Fibroblast of skin of left biceps (primary cell): ENCODE measurements at places on chromosomes 2 and 18.

GRCh38 chr2:176088048-176088936 is 4.2 kb upstream of the HOXD13 start:
- no peak for DNase-seq

DNA sequence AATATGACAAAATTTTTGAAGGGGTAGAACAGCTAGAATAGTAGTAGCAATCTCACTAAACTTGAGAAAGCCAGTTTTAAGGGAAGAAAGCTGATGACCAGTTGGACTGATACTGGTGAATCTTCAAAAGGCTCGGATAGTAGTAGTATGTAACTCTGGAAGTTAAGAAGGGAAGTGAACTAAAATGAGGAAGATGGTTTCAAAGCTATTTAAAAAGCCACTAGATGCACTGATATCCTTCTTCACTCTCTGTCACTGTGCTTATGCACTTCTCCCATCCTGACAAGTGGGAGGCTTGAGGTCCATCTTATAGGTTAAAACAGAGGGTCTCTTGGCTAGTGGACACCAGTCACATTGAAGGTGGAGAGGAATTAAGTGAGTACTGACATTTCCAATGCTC is 141.1 kb downstream of the NCOA1 start:
- DNase-seq = no peak

GRCh38 chr2:160472839-160473251 is 20.8 kb downstream of the RBMS1 start:
- no peak for DNase-seq

DNA sequence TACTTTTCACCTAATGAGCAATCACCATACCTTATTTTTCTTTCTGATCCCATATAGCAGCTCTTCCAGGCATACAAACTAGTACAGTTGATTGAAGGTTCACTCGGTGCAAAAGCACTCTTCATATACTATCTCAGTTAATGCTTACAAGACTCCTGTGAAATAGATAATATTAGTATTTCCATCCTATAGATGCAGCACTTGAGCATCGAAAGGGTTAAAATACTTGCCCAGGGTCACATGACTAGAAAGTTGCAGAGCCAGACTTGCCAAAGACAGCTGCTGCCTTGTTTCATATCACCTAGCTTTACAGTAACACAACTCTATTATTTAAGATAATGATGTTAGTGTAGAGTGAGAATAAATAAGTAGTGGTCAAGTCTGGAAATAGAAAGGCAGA is 466.0 kb upstream of the TNP1 start:
- DNase-seq = no peak

GRCh38 chr2:138602166-138602460 is 100.5 kb downstream of the SPOPL start:
- DNase-seq = no peak

DNA sequence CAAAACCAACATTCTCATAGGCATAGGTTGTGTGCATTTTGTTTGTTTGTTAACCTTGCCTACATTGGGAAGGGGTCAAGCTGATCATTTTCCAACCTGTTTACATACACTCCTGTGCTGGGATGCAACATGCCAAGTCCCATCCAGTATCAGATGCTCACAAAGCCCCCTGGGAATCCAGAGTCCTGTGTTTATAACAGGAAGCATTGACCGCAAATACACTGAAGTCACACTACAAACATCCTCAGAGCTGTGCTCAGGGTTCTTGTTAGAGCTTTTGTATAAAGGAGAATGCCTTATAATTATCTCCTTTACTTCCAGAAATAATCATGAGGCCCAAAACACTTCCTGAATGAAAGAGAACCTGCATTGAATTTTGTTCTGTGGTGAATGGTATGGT is 488.7 kb upstream of the TCF4 start:
- DNase-seq = no peak

DNA sequence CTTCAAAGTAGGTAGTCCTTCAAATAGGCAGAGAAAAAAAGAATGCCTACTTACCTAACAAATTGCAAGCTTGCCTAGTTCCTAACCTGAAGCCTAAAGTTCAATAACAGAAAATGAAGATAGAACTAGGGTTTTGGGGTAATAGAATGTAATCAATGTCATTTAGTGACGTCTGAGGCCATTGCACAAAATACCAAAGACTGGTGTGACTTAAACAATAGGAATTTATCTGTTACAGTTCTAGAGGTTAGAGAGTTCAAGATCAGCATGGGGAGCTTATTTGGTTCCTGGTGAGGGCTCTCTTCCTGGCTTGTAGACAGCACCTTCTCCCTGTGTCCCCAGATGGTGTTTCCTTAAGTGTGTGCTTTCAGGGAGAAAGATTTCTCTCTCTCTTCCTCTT is 4.7 kb upstream of the NPC1 start:
- DNase-seq = no peak

- no peak for DNase-seq
These were observed 361.6 kb downstream of the MYCN start for GRCh38 chr2:16301961-16302360.

DNA sequence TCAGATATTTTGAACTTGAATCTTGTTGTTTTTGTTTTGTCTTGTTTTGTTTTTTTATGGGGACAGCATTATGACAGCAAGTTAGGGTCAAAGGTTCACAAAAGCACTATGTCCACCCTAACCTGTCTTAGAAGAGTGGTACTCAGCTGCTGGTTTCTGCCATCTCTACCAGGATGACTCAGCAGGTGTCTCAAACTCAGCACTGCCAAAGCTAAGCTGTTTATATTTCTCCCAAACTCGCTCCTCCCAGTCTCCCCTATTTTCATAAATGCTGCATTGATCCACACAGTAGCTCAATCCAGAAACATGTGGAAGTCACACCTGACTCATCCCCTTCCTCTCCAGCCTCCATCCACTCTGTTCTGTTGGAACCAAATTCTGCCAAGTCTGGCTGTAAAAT is 134.9 kb downstream of the ZBTB7C start:
- DNase-seq = no peak

DNA sequence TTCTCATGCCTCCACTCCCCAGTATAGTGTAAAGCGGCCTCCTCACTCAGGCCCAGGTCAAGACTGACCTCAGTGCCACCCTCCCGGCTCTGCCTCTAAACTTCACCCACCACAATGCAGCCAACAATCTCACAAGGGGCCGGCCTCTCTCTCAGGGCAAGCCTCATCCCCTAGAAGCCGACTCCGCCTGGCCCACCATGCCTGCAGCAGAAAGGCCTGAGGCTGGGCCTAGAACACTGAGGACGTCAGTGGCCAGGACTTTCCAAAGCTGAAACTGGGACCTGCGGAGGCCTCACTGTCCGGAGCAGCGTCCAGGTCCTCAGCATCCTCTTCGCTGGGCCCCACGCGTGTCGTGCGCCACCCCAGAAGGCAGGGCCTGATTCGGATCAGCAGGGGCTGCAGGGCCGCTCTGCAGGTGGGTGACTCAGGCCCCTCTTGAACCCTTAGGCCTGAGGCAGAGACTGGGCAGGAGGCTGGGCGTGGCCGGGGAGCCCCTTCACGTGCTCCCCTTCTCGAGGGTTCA is 52.9 kb downstream of the PKDCC start:
- no peak for DNase-seq

DNA sequence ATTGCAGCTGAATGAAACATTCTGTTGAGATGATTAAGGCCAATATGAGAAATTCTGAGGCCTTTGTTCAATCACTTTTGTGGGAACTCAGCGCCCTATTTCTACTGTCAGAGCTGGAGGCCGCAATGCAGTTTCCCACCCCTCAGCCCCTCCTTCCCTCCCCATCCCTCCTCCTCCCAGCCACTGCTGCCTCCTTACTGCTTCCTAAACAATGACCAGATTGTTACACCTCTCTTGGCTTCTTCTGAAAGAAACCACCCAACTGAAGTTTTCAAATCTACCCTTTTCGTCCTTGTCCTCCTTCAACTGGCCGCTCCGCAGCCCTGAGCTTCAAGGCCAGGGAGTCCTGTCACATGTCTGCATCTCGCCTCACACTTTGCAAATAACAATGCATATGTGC is 36.7 kb upstream of the MAPK4 start:
- DNase-seq = no peak

GRCh38 chr2:21392649-21393048 is 268.9 kb downstream of the TDRD15 start:
- DNase-seq = no peak
